ENCODE measurements at places on chromosomes 12 and 14.

- peak; percentile 95 for DNase-seq
These were observed 28.5 kb downstream of the TMCC3 start for GRCh38 chr12:94621662-94622359.

GRCh38 chr14:69632164-69632563, 20.8 kb downstream of the SUSD6 start:
- no peak for DNase-seq

- DNase-seq, result no peak
These were observed 117.4 kb downstream of the NUBPL start for GRCh38 chr14:31678421-31679249.

GRCh38 chr14:80664576-80664975, 277.0 kb downstream of the CEP128 start:
- no peak for DNase-seq

DNA sequence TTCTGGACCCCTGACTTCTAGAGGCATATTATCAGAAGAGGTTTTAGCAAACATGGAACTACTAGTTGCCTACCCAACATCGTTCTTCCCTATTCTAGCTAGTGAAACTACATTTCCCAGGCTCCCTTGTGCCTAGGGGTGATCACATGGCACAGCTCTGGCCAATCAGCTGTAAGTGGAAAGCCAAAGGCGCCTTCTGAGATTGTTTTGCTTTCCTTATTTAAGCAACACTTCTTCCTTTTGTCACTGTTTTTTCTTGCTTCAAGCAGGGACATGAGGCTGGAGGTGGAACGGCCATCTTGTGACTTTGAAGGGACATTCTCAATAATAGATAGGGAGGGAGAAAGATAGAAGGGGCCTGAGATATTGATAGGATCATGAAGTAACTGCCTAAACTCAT, 136.7 kb downstream of the ZNF664 start:
- DNase-seq, result peak; percentile 29

DNA sequence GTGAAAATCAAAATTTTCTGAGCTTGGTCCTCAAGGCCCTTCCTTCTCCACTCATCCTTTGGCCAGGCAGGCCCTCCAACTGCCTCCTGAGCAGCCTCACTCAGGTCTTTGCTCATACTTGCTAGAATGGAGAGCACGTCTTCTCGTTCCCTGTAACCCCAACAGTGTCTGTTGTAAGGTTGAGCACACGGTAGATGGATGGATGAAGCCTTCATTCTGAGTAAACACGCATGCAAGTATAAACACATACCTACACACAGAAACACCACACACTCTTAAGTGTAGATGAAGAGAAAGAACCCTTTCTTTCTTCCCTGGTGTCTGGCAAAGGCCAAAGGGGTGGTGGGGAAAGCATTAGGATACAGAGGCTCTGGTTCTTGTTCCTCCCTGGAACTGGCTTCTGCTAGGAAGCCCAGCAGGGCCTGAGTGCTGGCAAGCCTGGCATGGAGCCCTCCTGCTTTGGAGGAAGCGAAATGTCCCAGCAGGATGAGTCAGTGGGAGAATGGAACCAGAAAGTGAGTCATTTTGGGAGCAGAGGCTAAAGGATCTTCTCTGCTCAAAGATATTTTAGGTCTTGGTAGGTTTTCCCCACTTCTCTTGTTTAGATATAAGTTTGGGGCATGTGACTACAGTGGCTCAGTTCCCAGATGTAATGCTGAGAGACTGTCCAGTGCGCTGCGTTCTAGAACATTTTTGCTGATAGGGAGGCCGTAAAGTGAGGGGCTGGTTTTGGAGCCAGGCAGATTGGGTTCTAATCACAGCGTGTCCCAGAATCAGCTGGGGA, 127.4 kb downstream of the CACNA1C start:
- peak; percentile 85 for DNase-seq

DNA sequence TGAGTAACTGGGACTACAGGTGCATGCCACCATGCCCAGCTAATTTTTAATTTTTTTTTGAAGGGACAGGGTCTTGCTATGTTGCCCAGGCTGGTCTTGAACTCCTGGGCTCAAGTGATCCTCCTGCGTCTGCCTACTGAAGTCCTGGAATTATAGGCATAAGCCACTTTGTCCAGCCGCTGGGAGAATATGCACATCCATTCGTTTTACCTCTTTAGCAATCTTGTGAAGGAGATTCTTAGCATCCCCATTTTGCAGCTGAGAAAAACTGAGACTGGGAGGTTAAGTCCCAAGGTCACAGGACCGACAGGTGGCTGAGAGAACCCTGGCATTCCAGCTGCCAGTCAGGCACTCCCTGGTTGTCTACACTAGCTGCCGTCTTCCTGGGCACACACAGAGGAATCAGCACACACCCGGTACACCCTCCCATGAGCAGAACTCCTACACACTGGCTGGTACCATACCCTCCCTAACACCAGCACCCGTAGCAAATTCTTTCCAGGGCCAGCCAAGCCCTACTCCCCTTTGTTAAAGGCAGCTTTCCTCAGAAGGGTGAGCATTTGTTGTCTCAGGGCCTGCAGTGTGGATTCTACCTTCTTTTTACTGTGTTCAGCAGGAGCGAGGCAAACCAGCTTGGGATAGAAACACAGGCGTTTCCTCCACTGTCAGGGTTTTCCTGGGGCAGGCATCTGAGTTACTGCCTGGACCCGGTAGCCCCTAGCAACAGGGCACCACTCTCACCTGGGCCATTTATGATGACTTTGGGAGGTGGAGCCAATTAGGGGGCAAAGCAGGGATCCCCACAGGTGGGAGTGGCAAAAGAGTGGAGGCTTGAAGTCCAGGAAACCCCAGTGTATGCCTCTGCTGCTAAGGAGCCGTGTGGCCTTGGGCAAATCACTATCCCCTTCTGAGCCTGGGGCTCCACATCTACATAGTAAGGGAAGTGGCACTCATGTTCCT, 70.2 kb downstream of the IRF2BPL start:
- no peak for DNase-seq

GRCh38 chr14:20179880-20180279, 10.8 kb upstream of the OR11G2 start:
- no peak for DNase-seq

- DNase-seq, result no peak
These were observed 102.1 kb upstream of the DAAM1 start for GRCh38 chr14:59086241-59086882.

DNA sequence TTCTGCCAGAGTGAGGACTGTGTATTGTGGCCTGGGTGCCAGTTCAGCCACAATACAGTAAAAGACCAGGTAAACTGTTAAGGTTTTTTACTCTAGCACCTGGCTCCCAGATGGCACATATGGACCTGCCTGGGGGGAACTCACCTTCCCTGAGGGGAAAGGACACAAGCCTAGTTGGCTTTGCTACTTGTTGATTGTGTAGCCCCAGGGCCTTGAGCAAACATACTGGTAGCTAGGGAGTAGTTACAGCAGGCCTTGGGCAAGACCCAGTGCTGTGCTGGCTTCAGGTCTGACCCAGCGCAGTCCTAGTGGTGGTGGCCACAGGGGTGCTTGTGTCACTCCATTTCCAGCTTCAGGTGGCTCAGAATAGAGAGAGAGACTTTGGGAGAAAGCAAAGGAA, 216.4 kb downstream of the KLHL28 start:
- no peak for DNase-seq

DNA sequence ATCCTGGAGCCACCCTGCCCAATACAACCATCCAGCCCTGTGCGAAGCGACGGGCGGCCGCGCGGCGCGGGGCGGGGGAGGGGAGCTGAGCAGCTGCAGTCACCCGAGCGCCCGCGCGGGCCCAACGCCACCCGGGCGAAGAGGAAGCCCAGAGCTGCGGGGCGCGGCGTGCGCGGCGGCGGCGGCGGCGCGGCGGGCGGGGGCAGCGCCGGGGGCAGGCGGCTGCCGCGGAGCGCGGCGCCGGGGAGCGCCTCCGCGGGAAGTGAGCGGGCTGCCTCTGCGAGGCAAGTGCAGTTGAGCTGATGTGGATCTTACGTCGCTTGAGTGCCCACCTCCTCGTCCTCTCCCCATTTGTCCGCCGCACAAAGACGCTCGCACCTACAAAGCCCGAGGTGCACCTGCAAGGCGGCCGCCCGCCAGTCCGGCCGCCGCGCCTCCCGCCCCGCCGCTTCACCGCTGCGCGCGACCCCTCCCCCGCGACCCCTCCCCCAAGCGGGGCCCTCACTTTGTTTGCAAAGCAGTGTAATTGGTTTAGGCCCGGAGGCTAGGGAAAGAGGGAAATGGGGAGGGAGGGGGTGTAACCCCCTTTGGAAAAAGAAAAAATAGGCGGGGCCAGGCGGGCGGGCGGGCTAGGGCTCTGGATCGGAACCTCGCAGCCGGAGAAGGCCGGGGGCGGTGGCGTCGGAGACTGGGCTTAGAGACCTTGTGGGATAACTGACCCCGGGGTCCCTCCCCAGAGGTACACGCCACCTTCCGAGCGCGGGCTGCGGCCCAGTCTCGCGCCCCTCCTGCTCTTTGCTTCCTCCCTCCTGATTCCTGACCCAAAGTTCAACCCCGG, at the start of the genes FOXA1 and TTC6:
TSS of gene FOXA1 (minus strand) at position 279 of the 838 bp plus-strand sequence. CDS start at position 2, 277 bp downstream.
TSS of gene TTC6 (plus strand) at position 659 of the 838 bp plus-strand sequence. CDS start 26,436 bp downstream, outside the sequence.
- peak; percentile 63 for DNase-seq

DNA sequence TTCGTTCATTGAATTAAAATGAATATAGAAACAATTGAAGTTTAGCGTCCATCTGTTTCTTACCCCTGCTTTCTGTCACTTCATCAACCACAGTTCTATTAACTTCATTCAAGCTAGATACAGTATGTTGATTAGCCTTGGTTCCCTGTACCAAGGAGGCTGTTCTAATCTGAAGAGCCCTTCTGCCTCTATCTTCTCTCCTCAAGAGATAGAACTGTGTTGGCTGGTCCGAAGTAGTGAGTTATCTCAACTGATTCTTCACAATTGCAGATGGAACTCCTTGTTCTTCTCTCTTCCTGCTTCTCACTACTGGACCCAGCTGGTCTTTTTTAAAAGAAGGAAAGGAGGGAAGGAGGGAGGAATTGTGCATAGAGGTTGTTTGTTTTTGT, 82.1 kb upstream of the TRAF3 start:
- DNase-seq, result no peak

DNA sequence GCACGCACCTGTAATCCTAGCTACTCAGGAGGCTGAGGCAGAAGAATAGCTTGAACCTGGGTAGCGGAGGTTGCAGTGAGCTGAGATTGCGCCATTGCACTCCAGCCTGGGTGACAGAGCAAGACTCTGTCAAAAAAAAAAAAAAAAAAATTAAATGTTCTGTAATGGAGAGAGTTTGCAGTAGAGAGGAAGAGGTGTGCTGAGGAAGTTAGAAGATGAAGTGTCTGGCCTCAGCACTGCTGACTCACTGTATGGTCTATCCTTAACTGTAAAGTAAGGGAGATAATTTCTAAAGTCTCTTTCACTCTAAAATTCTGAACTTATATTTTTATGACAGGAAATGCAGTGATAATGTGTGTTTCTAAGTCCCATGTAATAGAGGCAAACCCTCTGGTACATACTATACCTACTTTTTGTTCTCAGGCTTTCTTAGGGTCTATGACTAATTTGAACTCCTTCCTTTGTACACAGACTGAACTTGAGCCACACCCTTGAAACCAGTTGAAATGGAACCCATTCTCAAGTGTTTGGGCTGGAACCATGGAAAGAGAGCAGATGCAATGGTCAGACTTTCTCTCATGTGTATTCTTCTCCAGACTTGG, 278.1 kb upstream of the FAR2 start:
- no peak for DNase-seq

- DNase-seq, result no peak
These were observed 56.6 kb upstream of the SLC6A15 start for GRCh38 chr12:84969226-84969625.

DNA sequence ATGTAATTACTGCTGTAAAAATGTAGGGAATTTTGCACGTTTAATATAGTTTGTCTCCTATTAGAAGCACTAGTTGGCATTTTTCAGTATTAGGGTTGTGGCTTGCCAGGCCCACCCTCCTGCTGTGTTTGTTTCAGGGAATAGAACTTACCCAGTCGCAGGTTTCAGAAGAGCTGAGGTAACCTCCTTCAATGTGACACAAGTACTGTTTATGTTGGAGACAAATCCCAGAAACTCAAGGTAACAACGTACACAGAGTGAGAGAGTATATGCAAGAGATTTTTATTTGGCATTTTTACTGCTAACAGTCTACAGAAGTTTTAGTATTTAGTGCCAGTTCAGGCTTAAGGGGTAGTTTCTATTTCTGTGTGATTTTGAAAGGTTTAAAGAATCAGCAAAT, 284.3 kb downstream of the RAD51B start:
- no peak for DNase-seq

DNA sequence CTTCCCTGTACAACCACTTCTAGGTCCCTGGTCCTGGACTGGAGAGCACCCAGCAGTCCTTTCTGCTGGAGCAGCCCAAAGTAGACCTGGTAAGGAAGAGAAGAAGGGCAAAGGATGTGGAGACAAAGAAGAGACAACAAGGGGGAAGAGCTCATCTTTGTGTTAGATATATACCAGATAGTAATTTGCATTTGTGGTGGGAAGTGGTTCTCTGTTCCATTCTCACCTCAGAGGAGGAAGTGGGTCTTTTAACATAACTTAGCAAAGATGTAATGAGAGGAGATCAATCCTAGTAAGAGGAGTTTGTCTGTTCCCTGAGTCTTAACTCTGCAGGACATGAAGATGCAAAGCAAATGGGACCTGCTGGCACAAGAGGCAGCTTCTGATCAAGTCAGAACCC, 8.0 kb downstream of the CCDC198 start:
- no peak for DNase-seq

- DNase-seq, result peak; percentile 98
These were observed 73.6 kb downstream of the SRGAP1 start for GRCh38 chr12:63917864-63918799.

GRCh38 chr12:104469523-104469922, 12.8 kb downstream of the CHST11 start:
- no peak for DNase-seq

DNA sequence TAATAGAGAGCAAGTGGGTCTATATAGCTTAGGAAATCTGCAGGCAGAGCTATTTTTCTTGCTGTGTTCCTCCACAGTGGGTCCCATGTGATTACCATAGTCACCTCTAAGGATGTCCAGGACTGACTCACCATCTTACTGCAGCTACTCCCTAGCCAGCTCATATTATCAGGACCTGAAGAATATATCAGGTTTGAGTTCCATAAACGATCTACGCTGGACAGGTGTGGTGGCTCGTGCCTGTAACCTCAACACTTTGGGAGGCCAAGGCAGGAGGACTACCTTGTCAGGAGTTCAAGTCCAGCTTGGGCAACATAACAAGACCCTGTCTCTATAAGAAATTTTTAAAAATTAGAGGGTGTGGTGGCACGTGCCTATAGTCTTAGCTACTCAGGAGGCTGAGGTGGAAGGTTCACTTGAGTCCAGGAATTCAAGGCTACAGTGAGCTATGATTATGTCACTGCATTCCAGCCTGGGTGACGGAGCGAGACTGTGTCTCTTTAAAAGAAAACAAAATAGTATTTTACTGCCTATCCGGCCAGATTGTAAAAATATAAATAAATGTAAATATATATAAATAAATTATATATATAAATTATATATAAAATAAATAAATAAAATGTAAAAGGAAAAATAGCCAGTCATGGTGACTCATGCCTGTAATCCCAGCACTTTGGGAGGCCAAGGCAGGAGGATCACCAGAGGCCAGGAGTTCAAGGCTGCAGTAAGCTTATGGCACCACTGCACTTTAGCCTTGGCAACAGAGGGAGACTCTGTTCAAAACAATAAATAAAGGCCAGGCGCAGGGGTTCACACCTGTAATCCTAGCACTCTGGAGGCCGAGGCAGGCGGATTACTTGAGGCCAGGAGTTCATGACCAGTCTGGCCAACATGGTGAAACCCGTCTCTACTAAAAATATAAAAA, 6.9 kb upstream of the SPRYD4 start:
- peak; percentile 74 for DNase-seq

- peak; percentile 50 for DNase-seq
These were observed 12.1 kb downstream of the NUAK1 start for GRCh38 chr12:106126441-106127337.
